ENCODE measurements at places on chromosomes 2 and 18.

DNA sequence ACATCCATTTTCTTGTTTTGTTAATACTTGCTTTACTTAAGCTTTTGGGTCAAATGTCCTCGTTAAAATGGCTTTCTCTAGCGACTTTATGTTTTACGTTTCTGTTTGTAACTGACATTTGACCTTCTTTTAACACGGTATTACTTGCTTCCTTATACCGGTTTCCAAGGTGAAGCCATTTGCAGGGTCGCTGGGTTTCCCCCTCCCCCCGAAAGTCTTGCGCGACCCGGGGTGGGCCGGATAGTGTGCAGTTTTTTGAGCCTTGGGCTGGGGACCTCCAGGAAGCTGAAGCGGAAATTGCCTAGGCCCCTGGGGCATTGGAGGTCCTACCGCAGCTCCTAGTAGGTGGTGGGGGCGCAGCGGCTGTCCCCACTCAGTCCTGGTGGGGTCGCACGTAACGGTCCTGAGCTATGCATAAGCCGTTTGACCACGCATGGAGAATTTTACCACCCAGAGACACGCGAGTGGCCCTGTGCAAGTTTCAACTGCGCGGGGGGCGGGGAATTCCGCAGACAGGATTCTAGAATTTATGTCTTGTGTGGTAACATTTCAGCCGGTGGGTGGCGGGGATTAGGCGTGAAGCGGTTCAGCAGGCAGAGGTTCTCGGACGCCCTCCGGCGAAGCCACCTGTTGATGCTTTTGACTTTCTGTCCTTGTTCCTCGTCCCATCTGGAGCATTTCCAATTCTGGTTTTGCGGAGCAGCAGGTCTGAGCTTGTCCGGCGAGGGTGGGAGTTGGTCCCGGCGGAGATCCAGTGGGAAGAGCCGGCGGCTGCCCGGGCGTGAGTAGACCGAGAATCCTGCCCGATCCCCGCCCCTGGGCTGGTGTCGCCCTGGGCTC, 2.4 kb downstream of the CFLAR start:
- DNase-seq, result no peak

DNA sequence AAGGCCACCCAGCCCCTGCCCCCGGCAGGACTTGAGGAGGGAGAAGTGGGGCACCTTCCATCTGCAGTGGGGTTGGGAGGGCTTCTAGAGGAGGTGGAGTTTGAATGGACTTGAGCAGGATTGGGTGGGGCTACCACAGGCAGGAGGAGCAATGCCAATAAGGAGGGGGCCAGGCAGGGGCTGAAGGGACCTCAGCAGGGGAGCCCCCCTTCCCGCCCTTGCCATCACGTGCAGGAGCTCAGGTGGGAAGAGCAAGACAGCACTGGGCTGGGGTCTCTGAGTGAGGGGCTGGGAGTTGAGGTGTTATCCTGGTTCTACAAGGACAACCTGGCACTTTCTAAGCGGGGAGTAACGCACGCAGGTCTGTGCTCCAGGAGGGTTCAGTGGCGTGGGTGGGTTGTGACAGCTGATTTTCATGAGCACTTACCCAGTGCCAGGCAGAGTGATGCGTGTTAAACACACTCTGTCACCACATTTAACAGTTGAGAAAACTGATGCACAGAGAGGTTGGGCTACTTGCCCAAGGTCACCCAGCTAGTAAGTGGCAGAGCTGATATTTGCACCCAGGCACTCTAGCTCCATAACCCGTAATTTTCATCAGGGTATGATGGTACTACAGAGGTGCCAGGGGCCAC, 4.8 kb downstream of the CHRND start:
- DNase-seq, result no peak

DNA sequence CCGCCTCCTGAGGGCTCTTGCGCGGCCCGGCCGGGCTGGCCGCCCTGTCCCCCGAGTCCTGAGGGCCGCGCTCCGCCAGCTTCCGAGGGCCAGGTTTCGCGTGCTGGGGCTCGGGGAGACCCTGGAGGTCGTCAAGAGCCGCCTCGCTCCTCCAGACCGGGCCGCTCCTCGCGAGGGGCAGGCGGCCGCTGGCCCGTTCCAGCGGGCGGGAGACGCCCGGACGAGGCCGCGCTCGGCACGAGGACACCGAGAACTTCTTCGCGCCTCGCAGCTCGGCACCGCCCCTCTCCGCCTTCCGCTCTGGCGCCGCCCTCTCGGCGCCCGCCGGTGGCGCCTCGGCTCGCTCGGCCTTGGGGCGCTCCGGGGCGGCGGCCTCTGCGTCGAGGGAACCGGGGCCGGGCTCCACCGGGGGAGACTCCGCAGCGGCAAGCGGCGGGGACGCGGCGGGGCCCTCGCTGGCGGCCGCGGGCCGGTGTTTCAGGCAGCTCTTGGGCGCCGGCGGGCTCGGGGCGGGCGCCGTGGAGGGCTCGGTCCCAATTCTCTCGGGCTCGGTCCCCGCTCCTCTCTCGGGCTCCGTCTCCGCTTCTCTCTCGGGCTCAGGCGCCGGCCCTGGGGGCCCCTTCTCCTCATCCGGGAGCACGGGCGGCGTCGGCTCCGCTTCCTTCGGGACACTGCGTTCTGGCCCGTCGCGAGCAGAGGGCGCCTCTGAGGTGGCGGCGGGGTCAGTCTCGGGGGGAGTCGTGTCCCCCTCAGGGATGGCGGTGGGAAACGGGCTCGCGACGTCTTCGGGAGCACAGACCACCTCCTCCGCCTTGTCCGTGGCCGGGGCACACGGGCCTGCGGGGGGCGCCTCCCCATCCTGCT, 91.6 kb upstream of the MGAT4A start:
- no peak for DNase-seq

DNA sequence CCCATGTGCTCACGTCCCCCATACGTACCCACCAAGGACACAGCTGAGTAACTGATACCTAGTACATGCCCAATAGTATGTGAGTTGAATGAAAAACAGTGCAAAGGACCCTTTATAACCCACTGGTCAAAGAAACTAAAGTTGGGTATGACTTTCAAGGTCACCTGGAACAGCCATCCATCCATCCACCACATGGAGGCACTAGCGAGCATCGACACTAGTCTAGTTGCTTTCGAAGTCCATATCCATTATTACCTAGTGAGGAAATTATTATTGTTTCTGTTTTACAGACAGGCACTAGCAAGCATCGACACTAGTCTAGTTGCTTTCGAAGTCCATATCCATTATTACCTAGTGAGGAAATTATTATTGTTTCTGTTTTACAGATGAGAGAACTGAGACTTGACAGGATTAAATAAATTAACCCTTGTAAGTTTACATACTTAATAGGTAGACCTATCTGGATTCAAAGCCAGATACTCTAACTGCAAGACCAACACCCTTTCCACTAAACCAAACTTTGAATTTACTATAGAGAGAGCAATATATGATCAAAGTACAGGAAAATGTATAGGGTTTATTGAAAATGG, 233.7 kb downstream of the METTL4 start:
- DNase-seq, result peak; percentile 9

- DNase-seq, result no peak
Measured at GRCh38 chr2:159616286-159616701, at the start of gene BAZ2B. TSS of gene BAZ2B (minus strand) at chr2:159616548. CDS start at chr2:159478719, 137,829 bp downstream.

DNA sequence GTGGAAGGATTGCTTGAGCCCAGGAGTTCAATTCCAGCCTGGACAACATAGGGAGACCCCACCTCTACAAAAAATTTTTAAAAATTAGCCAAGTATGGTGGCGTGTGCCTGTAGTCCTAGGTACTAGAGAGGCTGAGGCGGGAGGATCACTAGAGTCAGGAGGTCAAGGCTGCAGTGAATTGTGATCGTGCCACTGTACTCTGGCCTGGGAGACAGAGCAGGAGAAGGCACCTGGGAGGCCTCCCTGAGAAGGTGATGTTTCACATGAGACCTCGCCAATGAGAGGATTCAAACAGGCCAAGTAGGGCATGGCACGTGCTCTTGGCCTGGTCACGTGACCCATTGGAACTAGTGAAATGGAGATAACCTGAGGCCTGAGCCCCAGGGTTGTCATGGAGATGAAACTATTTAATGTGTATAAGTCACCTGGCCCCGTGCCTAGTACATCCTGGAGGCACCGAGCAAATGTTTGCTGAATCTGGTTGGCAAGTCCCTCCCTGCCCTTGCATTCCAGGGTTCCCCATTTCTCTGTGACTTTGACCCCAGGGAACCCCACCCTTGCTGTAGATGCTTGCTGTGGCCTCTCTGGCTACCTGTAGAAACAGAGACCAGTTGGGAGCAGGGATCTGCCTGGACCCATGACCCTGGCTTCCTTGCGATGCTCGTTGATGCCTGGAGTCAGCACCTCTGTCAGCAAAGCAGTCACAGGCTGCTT, 26.1 kb upstream of the ROCK2 start:
- DNase-seq, result no peak

DNA sequence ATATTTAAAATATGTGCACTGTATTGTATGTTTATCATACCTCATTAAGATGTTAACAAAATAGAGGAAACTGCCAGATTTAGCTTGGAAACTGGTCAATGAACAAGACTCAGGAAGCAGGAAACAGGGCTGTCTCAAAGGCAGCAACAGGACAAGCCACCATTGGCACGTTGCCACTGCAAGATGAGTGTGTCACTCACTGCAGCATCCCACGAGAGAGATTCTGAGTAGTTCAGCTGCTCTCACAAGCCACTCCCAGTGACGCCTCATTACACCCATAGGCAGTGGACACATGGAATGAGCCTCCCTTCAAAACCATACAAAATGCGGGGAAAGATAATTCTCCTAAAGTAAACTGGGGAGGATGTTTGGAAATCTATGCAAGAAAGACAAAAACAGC, 181.9 kb upstream of the DLGAP1 start:
- DNase-seq, result no peak

DNA sequence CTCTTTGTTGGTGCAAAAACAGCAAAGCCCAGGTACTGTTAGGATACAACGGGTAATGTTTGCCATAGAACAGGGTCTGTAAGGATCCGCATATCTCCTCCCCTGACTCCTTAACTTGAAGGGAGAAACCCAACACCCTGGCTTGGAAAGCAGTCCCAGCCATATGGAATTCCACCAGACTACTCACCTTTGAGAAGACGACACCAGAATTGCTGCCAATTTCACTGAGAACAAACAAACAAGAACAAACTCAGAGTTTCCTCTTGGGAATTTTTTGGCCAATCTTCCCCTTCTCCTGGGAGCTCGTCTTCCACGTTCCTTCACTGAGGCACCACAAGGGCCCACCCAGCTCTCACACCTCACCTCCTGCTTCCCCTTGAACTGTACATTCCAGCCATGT, 29.2 kb downstream of the CAPN14 start:
- DNase-seq, result no peak

- no peak for DNase-seq
Measured at GRCh38 chr2:120904379-120904778, 168.7 kb downstream of the GLI2 start.

- no peak for DNase-seq
Measured at GRCh38 chr2:52194342-52194741, 1162.4 kb upstream of the NRXN1 start.

GRCh38 chr2:223815884-223816570, 21.4 kb downstream of the AP1S3 start:
- DNase-seq, result no peak

DNA sequence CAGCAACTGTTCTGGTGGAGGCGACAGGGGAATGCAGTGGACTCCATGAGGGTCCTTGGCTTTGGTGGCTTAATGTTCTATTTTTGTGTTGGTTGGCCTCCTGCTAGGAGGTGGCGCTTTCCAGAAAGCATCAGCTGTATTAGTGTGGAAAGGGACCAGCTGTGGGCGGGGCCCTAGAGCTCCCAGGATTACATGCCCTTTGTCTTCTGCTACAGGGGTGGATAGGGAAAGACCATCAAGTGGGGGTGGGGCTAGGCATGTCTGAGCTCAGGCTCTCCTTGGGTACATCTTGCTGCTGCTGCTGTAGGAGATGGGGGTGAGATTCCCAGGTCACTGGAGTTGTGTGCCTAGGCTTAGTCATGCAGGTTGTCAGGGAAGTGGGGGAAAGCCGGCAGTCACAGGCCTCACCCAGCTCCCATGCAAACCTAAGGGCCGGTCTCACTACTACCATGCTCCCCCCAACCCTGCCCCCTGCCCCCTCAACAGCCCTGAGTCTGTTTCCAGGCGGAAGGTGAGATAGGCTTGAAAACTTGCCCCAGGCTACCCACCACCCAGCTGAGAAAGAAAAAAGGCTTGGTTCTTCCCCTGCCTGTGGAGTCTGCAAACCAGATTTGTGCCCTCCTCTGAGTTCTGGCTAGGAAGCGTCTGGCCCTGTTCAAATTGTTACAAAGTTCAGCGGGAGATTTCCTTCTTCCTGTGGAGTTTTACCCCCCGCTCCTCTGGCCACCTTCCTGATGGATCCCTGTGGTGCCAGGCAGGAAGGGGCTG, 141.3 kb upstream of the LYPD1 start:
- DNase-seq, result no peak

GRCh38 chr2:133658020-133658903, 90.0 kb upstream of the NCKAP5 start:
- no peak for DNase-seq

DNA sequence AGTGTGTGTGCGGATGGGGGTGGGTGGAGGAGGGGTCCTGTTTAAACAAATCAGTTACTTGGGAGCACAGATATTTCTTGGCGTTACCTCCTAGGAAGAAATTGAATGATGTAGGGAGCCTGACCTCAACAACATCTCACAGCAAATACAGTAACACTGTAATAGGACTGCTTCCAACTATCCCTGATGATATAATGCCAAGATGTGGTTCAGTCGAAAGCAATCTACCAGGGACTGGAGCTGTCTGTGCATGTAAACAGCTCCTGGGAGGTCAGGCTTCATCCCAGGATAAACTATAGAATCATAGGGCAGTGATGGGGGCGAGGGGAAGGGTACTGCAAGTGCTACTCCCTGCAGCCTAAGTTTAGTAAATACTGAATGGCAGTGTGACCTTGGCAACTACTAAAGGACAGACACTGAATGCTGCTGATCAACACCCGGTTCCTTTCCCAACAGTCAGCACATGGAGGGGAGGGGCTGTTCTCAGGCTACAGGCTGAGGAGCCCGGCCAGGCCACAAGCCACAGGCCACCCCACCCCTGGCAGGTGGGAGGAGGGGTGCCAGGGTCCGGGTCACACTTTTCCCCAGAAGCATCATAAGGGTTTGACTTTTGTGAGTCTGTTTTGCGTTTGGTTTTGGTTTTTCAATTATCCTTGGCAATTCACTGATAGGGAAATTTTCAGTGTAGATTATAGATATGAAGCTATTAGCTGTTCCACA, 85.3 kb upstream of the ZNF397 start:
- no peak for DNase-seq

GRCh38 chr2:33033606-33034081, 86.9 kb downstream of the LTBP1 start:
- DNase-seq, result no peak

GRCh38 chr18:13235981-13236380, 17.4 kb downstream of the LDLRAD4 start:
- DNase-seq, result no peak

- no peak for DNase-seq
Measured at GRCh38 chr2:127913808-127914457, 28.2 kb upstream of the AMMECR1L start.

GRCh38 chr2:233745073-233745755, 14.9 kb upstream of the UGT1A1 start:
- DNase-seq, result no peak

- no peak for DNase-seq
Measured at GRCh38 chr2:232925821-232926156, 55.7 kb downstream of the SNORC start.

DNA sequence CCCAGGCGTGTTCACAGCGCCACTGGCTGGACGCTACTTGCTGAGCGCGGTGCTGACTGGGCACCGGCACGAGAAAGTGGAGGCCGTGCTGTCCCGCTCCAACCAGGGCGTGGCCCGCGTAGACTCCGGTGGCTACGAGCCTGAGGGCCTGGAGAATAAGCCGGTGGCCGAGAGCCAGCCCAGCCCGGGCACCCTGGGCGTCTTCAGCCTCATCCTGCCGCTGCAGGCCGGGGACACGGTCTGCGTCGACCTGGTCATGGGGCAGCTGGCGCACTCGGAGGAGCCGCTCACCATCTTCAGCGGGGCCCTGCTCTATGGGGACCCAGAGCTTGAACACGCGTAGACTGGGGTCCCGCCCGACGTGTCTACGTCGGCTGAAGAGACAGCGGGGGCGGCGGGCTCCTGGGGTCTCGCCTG, 891 bp upstream of the KHK start:
- DNase-seq, result no peak

Measured in GM12891 (cell line).